ENCODE measurements at places on chromosomes 1 and 21.

DNA sequence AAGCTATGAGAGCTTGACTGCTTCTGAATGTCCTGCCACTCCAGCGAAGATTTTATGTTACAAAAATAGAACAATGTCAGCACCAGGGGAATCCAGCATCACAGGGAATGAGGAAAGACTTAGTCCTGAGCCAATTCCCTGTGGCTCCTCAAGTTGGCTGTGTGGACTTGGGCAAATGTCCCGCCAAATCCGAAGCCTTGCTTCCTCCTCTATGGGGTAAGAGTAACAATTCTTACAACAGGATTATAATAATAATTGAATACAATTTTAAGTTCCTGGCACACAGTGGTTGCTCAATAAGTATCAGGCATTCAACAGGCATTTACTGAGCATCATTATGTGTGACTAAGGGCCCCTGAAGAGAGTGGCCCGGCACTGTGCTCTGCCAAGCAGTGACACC, 44.4 kb downstream of the STPG1 start:
- no peak for DNase-seq

DNA sequence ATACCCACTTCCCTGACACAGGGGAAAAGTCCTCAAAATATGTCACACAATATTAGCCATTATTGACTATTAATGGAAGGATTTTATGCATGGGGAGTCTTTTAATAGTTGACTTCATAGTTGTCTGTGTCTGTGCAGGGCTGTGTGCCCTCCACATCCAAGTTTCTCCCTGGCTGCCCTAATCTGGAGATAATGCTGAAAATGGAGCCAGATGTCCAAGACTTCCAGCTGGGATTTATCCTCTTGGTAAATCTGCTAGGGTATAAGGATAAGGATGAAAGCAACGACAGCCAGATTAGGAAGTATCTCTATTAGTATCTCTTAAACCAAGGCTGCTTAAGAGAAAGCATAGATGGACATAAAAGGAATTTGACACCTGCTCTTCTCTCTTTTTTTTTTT, 42.1 kb downstream of the CDK18 start:
- DNase-seq: no peak

GRCh38 chr1:97911266-97912215, 9.3 kb downstream of the DPYD start:
- no peak for DNase-seq

DNA sequence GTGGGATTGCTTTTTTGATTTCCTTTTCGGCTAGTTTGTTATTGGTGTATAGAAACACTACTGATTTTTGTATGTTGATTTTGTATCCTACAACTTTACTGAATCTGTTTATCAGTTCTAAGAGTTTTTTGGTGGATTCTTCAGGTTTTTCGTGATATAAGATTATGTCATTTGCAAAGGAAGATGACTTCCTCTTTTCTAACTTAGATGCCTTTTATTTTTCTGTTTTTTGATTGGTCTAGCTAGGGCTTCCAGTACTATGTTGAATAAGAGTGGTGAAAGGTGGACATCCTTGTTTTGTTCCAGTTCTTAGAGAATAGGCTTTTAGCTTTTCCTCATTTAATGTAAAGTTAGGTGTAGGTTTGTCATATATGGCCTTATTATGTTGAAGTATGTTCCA, 13.1 kb upstream of the NHLH2 start:
- no peak for DNase-seq

DNA sequence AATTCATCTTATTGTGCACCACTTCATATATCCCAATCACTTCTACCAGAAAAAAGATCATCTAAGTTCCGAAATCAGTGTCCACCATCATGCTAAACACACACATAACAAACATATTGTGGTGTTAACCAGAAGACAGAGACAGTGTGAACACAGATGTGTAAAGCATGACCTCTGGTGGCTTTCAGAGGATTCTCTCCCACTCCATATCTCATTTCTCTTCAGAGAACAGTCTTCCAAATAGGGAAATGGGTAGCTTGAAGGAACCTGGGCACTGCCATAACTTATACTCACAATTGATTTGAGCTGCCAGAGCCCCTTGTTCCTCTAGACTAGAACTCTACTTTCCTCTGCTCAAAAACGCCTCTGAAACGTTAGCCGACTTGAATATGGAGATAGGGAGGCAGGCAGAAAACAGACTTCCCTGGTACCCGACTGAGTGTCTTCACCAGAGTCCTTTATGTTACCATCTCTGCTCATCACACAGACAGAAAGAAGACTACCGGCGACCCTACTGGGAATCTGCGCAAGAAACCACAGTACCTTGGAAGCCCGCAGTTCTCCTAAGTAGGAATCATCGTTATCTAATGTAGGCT, 1.8 kb upstream of the ELAPOR1 start:
- DNase-seq: no peak

DNA sequence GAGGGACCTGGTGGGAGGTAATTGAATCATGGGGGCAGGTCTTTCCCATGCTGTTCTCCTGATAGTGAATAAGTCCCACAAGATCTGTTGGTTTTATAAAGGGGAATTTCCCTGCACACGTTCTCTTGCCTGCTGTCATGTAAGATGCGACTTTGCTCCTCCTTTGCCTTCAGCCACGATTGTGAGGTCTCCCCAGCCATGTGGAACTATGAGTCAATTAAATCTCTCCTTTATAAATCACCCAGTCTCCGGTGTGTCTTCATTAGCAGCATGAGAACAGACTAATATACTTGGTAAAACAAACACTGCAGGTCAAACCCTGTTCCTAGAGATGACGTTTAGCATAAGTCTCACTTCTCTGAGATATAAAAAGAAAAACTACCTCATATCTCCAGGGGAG, 148.3 kb downstream of the MATN1 start:
- no peak for DNase-seq

DNA sequence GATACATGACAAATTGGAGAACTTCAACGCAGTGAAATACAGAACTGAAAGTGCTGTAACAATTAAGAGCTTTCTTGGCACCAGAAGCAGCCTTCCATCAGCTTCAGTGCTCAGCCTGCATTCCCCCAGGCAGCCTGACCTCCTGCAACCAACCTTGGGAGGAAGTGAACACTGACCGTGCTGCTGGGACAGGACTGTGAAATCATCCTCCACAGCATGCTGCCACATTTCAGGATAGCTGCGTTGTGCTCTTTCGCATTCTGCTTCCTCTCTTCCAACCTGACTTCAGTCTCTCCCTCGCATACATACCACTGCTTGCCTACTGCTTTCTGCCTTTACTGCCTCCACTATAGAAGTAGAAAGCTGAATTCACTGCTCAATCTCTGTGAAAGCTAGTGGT, 388.6 kb downstream of the RWDD3 start:
- DNase-seq: no peak

DNA sequence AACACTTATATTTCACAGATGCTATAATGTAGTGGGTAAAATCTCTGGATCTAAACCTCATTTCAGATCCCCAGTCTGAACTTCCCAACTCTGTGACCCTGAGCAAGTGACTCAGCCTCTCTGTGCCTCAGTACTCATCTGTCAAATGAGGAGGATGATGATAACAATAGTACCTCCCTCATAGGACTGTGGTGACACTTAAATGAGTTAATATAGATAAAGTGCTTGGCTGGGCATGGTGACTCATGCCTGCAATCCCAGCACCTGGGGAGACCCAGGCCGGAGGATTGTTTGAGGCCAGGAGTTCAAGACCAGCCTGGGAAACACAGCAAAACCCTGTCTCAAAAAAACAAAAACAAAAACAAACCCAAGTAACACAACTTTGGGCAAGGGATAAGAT, 4.7 kb upstream of the ECE1 start:
- DNase-seq: no peak

- no peak for DNase-seq
These were observed 36.7 kb downstream of the CAPN2 start for GRCh38 chr1:223748773-223749733.

DNA sequence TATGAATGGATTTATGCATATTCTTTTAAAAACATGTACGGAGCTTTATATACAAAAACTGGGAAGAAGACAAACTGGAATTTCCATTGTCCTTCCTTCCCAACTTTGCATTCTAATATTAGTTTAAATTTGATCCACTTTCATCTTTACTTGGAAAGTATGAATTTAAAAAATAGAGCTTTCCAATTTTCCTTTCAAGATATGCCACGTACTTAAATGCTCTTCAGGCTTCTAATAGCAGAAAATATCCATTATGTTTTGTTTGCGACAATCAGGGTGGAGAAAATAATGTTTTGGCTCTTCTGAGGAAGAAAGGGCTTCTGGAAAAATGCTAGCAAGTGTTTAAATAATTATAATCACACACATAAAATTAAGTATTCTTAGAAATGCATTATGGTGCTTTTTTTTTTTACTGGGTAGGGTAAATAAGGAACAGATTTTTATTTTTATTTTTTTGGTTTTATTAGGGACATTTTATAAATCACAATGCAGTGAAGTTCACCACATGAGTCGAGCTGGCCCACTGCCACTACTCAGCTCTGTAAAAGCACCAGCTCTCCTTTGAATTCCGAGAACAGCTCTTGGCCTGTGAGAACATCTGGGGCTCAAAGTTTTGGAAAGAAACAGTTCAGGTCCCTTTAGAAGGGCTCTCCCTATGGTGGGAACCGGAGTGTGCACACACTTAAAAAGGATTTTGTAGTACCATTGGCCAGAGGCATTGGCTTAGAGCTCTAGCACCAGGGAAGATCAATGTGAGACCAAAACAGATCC, 287.4 kb upstream of the LYPLAL1 start:
- no peak for DNase-seq

DNA sequence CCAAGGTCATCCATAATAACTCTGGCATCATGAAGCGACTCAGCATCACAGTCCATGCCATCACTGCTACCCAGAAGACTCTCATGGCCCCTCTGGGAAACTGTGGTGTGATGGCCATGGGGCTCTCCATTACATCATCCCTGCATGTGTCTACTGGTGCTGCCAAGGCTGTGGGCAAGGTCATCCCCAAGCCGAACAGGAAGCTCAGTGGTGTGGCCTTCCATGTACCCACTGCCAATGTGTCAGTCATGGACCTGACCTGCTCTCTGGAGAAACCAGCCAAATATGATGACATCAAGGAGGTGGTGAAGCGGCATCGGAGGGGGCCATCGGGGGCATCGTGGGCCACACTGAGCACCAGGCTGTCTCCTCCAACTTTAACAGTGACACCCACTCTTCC, 65.1 kb upstream of the ARHGAP29 start:
- DNase-seq: no peak

- no peak for DNase-seq
These were observed 790 bp downstream of the TESK2 start for GRCh38 chr1:45490121-45490625.

- no peak for DNase-seq
These were observed 140.5 kb downstream of the LIPI start for GRCh38 chr21:14070049-14070893.

DNA sequence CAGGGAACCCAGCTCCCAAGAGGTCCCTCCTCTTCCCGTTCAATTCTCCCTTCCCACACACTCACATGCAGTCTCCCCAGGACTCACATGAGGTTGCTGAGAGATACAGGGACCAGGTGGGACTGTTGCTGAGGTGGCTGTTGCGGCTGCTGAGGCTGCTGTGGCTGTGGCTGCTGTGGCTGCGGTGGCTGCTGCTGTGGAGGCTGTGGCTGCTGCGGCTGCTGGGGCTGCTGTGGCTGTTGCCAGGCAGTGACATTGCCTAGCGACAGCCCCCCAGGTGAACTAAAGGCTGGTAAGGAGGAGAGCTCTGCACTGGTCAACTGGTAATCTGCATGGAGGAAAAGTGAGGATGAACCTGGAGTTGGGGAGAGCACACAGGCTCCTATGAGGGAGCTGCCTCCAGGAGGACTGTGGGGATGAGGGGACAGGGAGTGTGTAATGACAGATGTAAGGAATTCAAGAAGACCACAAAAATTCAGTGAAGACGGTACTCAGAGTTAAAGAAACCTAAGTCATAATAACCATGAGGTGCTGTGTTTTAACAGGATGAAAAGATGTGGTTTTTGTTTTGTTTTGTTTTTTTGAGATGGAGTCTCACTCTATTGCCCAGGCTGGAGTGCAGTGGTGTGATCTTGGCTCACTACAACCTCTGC, 31.8 kb downstream of the MEF2D start:
- no peak for DNase-seq

DNA sequence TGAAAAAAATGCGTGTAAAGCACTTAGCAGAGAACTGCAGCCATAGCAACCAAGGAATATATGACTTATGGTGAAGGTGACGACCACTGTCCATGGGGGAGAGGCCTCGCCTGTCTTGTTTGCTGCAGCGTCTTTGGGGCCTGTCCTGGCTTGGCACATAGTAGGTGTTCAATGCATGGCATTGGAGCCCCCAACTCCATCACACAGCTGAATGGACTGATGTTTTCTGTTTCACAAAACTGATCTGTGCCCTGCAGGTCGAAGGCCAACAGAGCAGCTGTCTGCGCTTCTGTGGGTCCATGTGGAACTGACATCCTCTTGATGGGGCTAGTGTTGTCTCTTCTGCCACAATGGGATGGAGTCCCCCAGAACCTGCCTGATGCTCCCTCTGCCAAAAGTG, 296.0 kb downstream of the PTPRU start:
- DNase-seq: no peak

- DNase-seq: no peak
These were observed 177.5 kb downstream of the SETD4 start for GRCh38 chr21:35882791-35883240.

DNA sequence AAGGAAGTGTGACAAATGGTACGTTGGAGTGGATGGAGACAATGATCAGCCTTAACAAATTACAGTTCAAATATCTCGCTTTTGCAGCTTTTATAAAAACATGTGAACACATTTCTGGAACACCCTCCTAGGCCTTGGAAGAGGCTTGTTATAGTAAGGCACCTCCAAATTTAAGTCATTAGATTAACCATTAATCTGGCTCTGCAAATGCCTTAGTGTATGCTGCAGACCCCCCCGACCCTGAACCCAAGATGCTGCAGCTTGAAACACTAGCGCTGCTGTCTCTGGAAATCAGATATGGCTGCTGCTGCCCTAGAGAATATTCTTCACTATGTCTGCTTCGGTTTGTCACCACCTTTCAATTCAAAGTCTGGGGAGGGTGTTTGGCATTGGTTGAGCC, 196.4 kb downstream of the MIS18A start:
- DNase-seq: no peak

- no peak for DNase-seq
These were observed 39.4 kb upstream of the BCL10 start for GRCh38 chr1:85315789-85316188.

- DNase-seq: no peak
These were observed 1.1 kb downstream of the TMPRSS2 start for GRCh38 chr21:41506611-41507520.

GRCh38 chr1:210397681-210398080, 69.0 kb downstream of the HHAT start:
- DNase-seq: no peak

DNA sequence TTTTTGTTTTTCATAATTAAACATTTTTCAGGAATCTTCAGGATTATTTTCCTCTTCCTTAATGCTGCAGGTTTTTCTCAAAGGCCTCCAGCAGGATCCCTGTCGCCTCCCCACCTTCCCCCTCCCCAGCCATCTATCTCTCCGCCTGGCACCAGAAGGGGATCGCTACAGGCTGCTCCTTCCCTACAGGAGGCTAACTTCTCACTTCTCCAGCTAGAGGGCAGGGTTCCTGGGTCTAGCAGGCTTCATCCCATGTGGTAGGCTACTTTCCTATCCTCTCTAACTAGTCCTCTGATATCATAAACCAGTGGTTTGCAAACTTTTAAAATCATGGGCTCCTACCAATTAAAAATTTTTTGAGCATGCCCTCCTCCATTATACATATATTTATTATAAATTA, 104.1 kb downstream of the KCNN3 start:
- DNase-seq: no peak
